ENCODE measurements at places on chromosomes 7 and 10.

DNA sequence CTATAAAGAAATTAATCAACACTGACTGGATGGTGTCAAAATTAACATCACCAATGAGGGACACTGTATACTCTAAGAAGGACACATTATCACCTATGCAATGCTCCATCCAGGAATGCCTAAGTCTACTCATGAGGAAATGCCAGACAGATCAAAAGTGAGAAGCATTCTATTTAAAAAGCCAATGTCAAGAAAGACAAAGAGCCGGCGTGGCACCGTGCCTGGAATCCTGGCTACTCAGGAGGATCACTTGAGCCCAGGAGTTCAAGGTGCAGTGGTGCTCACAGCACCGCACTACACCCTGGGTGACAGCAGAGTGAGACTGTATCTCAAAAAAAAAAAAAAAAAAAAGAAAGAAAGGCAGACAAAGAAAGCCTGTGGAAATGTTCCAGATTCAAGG is 45.5 kb upstream of the ANAPC16 start:
- DNase-seq = no peak

GRCh38 chr7:40429826-40430225 is 295.0 kb downstream of the SUGCT start:
- DNase-seq = no peak

GRCh38 chr7:66321283-66321682 is 116.1 kb downstream of the TPST1 start:
- no peak for DNase-seq

- no peak for DNase-seq
Measured at GRCh38 chr7:45573661-45574415, at the start of gene ADCY1. Gene ADCY1 (plus strand): TSS chr7:45574368. CDS start chr7:45574544, 176 bp downstream.

GRCh38 chr7:137446025-137446424 is 102.5 kb upstream of the PTN start:
- DNase-seq = no peak

GRCh38 chr7:35424869-35425495 is 171.1 kb upstream of the TBX20 start:
- DNase-seq = peak; percentile 46

DNA sequence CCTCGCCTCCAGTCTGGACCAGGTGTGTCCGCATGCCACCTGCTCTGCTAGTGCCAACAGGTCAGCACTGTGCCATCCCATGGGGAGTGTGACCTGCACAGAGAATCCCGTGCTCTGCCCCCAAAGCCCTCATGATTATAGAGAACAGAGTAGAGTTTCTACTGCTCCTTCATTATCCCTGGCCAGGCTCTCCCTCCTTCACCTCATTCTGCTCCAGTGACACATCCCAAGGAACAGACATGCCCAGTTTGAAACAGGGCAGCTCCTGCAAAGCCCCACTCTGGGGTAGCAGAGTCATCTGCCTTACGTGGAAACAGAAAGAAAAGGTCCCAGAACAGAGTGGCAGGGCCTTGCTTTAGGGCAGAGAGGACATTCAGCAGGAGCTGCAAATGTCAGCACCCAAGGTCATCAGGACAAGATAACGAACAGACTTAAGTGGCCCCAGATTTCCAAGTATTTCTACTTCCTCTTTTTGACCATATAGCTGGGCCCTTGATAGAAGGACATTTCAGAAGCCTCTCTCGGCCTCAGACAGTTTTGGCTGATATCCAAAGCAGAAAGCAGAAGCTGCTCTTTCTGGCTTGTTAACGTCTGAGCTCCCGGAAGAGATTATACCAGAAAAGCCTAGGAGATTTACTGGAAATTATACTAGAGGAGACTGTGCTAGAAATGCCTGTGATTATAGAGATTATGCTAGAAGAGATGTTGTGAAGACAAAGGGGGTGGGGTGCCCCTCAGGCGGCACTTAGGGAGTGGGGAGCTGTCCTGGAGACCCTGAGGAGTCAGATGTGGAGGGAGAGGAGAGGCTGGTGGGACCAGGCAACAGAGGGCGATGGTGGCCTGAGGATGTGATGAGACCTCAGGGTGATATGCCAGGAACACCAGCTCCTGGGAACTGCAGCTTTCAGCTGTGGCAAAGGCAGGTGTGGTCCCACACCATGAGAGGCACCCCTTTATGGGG is 12.6 kb downstream of the TMEM176B start:
- no peak for DNase-seq

- no peak for DNase-seq
Measured at GRCh38 chr10:7159928-7160327, 250.9 kb downstream of the SFMBT2 start.

DNA sequence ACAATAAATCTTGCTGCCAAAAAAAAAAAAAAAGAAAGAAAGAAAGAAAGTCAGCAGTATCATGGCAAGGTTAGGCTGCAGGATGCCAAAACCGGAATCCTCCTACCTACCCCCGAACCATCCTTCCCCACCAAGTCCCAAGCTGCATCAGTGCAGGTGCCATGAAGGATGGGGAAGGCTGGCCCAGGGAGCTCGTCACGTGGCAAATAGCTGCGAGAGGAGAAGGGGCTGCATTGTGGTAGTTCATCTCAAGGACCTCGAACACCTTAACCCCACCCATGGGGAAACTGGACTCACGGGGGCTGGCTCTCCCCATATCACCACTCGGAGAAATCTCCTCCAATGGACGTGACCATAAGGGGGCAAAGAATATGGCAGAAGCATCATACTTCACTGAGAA is 86.2 kb downstream of the TACC2 start:
- DNase-seq = no peak

GRCh38 chr10:110425684-110426293 is 71.9 kb upstream of the DUSP5 start:
- no peak for DNase-seq

DNA sequence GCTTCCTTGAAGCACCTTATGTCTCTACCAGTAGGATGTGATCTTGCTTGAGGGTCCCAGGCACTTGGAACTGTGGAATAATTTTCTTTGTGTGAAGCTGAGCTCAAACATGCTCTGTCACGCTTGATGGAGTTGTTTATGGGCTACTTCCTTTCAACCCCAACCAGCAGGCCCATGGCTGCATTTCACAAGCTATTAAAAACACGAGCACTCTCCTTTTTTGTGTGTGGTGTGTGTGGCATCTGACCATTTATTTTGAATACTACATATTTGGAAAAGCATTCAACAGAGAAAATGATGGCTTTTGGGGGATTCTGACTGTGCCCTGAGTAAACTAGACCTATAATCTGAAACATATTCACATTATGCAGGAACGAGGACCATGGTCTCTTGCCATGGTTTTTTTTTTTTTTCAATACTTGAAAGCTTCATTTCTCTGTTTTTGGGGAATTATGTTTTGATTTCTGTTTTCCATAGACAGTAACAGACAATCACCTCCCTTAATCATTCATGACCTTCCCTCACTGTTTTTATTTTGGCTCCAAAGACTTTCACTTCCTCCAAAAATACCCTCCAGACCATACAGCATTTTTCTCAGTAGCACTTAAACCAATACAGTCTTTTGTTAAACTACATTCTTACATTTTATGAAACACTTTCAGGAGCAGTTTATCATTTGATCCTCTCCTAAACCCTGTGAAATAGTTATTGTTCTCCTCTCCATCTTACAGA is 233.6 kb upstream of the BMPER start:
- DNase-seq = no peak

Measured in Jurkat, Clone E6-1 (cell line).